Natural killer cell (primary cell): ENCODE measurements at places on chromosomes 1 and 21.

- DNase-seq = no peak
Observed at GRCh38 chr1:66397192-66397591, 136.8 kb upstream of the SGIP1 start.

GRCh38 chr1:87816646-87817045, 488.0 kb downstream of the LMO4 start:
- DNase-seq = no peak

DNA sequence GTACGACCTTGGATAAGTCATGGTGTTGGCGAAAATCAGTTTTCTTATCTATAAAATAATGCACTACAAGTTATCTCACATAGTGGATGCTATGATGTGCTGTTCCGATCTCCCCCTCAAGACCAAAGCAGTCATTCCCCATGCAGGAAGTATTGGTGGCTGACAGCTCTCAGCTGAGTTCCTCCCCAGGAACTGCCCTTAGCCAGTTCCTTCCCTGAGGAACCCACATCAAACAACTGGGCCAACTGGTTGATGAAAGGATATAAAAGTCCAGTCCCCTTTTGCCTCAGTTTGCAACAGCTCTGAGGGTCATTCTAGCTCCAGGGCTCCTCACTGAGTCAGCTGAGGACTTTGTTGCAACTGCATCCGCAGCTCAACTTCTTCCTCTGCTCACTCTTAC, 16.1 kb upstream of the SLAMF1 start:
- DNase-seq = no peak

- no peak for DNase-seq
Observed at GRCh38 chr1:93463960-93464359, 16.0 kb downstream of the FNBP1L start.

- DNase-seq = no peak
Observed at GRCh38 chr1:236904892-236905741, 99.1 kb downstream of the MT1HL1 start.

- DNase-seq = no peak
Observed at GRCh38 chr1:57146100-57146499, 180.3 kb upstream of the C8B start.
